Muscle of back (tissue), 13 donors: ENCODE measurements at places on chromosomes 7 and 10. TPM values are rescaled to one million over a fixed set of nuclear protein-coding genes. Genes with fewer than 3 reads are reported as not detected.

Gene CDK14
- polyA plus RNA-seq, result 25.2 TPM

Gene TYSND1
- 4.8 TPM for polyA plus RNA-seq

Gene GJC3
- 0.58 TPM for polyA plus RNA-seq

Gene CYP2C19
- polyA plus RNA-seq, result not detected

Gene RAB19
- not detected for polyA plus RNA-seq

Gene SEC61A2
- polyA plus RNA-seq, result 12.7 TPM

Gene EPHA1
- 2.7 TPM for polyA plus RNA-seq

Gene HOXA4
- 21.7 TPM for polyA plus RNA-seq

Gene TMEM273
- polyA plus RNA-seq, result 4.2 TPM

Gene ADCK2
- polyA plus RNA-seq, result 12.4 TPM

Gene PPP1R17
- polyA plus RNA-seq, result not detected

Gene C10orf53
- polyA plus RNA-seq, result not detected

Gene LIPF
- not detected for polyA plus RNA-seq

Gene C7orf33
- polyA plus RNA-seq, result 0.60 TPM

Gene SPDYE16
- polyA plus RNA-seq, result 5.4 TPM

Gene CTAGE15
- 0.42 TPM for polyA plus RNA-seq

Gene MMD2
- 0.19 TPM for polyA plus RNA-seq

Gene FAM25A
- not detected for polyA plus RNA-seq

Gene CALN1
- 2.4 TPM for polyA plus RNA-seq

Gene CDHR3
- polyA plus RNA-seq, result 9.4 TPM

Gene SYT15B
- 1.1 TPM for polyA plus RNA-seq

Gene STEAP1B
- 2.5 TPM for polyA plus RNA-seq

Gene OIT3
- polyA plus RNA-seq, result 8.9 TPM

Gene KCNIP2
- polyA plus RNA-seq, result 4.7 TPM

Gene BAIAP2L1
- polyA plus RNA-seq, result 5.9 TPM

Gene TBXAS1
- polyA plus RNA-seq, result 3.2 TPM

Gene H2BK1
- polyA plus RNA-seq, result not detected

Gene GPRIN2
- not detected for polyA plus RNA-seq

Gene LRRD1
- polyA plus RNA-seq, result 0.09 TPM

Gene NEBL
- 2.1 TPM for polyA plus RNA-seq

Gene GDF2
- polyA plus RNA-seq, result not detected

Gene ENKUR
- 0.45 TPM for polyA plus RNA-seq

Gene DNAAF5
- 25.0 TPM for polyA plus RNA-seq

Gene TFEC
- 1.2 TPM for polyA plus RNA-seq
